ENCODE measurements at places on chromosomes 5 and 9.

DNA sequence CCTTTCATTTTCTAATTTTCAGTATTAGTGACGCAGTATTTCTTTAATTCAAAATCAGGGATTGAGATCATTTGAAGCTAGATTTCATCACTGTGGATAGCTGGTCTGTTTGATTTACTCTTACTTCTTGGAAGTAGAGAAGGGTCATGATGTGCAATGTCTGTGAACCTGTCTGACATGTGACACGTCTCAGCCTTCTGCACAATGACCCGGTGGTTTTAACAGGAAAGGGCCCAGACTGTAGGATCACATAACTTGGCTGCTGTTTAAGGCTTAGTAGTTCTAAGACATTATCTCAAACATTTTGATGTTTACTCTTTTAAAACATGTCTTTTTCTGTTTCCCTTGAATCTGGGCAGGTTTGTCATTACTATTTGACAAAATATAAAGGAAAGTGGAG lies 823.3 kb upstream of the NUDT12 start:
- DNase-seq: no peak

GRCh38 chr9:130043654-130044623 lies 950 bp upstream of the FNBP1 start:
- no peak for DNase-seq

- DNase-seq: no peak
These were observed 34.4 kb upstream of the RANBP6 start for GRCh38 chr9:6049798-6050197.

GRCh38 chr5:39898731-39899130 lies 474.0 kb upstream of the DAB2 start:
- no peak for DNase-seq

- peak; percentile 41 for DNase-seq
These were observed 69.5 kb upstream of the ANXA1 start for GRCh38 chr9:73081979-73082657.

- DNase-seq: no peak
These were observed 53.3 kb upstream of the ATP10B start for GRCh38 chr5:160905285-160905684.

DNA sequence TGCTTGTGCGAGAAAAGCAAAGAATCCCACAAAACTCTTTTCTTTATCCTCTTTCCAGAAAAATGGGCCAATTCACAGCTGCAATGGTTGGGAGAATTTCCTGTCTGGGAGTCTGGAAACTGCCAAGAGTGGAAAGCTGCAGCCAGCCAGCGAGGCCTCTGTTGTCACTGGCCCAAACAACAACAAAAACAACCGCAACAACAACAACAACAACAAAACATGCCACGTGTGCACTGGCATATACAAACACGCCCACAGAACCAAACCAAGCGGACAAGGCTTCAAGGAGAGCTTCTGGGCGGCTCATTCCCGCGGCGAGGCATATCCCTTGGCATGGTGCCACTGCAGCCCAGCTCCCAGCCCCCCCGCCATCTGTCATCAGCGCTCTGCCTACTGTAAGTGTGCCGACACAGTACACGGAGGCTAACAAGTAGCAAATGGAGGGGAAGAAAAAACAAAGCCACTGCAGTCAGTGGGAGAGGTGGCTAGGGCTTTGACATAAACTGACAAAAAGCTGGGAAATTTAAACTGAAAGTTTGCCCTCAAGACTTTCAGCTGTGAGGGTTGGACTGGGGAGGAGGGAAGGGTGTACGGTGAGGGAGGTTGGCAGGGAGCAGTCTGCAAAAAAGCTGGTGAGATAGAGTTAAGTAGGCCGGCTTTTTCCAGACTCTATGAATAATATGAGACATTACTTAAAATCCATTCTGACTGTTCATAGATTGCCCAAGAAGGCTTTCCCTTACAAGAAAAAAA lies 165.0 kb upstream of the ZNF462 start:
- DNase-seq: no peak

- no peak for DNase-seq
These were observed 2.5 kb upstream of the CDK9 start for GRCh38 chr9:127783111-127784008.

DNA sequence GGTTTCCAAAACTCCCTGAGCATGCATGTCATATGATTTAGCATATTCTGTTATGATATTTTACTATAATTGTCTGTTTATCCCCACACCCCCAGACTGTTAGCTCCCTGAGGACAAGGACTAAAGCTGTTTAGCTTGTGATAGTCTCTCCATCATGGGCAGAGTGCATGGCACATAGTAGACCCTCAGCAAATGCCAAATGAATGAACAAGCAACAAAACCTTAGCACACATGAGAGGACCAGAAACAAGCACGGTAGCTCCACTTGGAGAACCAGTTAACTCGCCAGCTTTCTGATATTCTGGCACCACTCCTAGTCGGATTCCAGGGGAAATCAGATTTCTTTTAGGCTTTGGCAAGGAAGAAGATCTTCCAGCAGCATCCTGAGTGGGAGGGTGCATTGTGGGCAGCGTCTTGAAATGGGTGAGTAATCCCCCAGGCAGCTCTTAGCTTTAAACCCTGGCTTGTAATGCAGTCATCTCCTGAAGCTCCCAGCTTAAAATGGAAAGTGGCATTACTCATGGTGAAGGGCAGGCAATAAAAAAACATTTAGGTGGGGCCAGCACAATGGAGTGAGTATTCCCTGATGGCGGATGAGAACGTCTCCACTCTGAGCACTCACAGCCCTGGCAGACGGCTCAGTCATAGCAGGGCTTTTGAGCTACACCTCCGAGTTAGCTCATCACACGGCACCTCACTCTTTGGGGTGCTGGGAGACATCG lies 41.1 kb downstream of the FGF1 start:
- no peak for DNase-seq

GRCh38 chr9:38707885-38708637 lies 11.9 kb downstream of the FAM240B start:
- no peak for DNase-seq

Measured in NCI-H526 treated with DMSO at 0.1 percent for 48 hours (cell line).